CD4-positive, alpha-beta T cell treated with Interleukin-17A for 4 hours (primary cell): ENCODE measurements at places on chromosomes 3 and 15.

DNA sequence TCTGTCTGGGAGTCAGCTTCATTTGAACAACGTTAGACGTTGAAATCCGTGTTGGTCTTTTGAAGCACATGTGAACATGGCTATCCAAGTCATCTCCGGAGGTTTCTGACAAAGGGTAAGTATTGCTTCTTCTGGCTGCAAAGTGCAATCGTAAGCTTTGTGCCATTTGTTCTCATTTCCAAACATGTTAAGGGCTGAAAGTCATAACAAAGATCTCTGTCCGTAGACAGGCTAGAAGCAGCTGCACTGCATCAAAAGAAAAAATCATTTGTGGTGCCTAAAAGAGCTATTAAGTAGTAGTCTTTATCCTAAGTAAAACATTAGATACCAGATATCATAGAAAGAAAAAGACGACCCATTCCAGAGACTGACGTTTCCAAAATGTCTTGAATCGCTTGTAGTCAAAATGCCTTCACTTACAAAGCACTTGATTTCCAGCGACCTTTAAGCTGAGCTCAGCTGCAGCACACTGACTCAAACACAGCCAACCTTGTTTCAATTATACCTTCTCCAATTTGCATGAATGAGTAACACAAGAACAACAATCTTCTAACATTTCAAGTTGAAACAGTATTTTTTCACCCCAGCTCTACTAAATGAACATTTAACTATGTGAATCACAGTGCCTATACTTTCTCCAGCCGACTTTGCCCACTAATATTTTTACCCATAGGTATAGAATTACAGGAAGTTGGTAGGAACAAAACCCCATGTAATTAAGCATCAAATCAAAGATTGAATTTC lies 76.6 kb downstream of the NEDD4 start:
- no peak for DNase-seq

DNA sequence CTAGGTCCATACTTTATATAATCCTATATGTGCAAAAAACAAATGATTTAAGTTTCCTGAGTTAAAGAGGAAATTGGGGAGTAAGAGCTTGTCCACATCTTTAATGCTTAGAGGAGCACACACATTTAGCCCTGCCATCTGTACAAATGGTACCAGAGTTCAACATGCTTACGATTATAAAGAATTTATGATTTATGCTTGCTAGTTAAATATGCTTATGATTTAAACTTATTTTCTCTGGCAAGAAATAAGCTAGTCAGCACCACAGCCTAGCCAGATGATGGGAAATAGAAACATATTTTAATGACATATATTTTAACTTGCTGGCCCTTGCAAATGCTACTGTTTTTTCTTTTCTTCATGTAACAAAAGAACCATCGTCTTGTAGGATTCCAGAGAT lies 48.3 kb downstream of the EIF4E3 start:
- DNase-seq = no peak

GRCh38 chr3:46713898-46714552 lies 3.6 kb downstream of the PRSS50 start:
- DNase-seq = no peak

DNA sequence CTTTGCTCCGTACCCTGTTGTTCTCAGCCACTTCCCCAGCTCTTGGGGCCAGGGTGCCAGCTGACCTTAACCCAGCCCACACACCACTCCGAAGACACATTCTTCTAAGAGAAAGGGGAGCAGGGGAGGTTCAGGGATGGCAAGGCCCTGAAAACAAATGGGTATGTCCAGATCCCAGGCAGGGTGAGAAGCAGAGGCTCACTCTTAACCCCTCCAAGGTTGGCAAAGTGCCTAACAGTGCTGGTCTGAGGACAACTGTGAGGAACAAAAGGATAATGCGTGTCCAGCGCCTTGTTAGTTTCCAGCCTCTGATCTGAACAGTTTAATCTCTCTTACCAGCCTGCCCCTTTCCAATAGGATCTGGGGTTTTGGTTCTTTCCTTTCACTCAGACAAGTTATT lies 1.5 kb downstream of the TMEM44 start:
- no peak for DNase-seq

- no peak for DNase-seq
Measured at GRCh38 chr3:64160000-64160695, 65.1 kb downstream of the PRICKLE2 start.

GRCh38 chr3:194098081-194098842 lies 37.7 kb upstream of the HES1 start:
- no peak for DNase-seq

DNA sequence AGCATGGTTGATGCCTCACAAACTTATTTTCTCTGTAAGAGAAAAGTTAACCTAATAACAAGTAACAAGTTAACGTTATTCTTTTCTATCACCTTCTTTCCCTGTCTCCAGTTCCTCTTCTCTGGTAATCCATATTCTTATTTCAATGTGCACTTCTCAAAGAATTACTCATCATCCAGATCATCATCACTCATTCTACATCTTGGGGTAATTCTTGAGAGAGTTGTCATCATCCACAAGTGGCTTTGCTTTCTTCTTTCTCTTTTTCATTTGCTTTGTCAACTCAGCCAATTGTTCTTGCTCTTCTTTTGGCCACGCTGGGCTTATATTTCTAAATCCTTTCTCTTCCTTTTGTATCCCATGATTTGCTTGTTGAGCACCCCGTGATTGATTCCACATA lies 20.8 kb upstream of the RNF111 start:
- no peak for DNase-seq

DNA sequence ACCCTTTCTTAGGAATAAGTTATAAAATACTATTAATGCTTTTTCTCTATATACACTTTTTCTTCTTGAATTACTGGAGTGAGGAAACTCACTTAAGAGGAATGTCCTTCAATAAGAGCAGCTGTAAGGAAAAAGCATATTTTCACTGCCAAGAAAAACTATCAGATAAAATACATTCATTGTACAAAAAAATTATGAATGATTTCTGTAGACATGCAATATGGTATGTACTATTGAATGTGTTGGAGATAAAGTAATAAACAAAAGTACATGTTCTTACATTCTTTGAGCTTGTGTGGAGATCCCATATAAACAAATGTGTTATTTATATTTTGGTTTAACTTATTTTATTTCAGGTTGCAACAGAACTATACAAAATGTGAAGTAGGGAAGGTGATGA lies 241.0 kb upstream of the ZNF717 start:
- DNase-seq = no peak

DNA sequence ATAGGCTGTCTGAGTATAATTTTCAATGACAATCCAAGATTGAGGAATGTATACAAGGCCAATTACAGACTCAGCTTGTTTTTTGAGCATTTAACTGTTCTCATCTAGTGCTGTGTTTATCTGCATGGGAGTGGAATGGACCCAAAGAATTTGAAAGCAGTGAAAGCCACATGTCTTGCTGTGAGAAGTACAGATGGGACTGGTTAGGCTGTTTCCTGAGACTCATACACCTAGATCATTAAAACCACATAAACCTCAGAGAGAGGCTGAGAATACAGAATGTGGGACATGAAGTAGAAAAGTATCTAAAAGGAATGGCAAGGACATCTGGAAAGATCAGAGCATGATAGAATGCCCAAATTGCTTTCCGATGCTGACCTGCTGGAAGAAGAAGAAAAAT lies 224.6 kb downstream of the NLGN1 start:
- no peak for DNase-seq

DNA sequence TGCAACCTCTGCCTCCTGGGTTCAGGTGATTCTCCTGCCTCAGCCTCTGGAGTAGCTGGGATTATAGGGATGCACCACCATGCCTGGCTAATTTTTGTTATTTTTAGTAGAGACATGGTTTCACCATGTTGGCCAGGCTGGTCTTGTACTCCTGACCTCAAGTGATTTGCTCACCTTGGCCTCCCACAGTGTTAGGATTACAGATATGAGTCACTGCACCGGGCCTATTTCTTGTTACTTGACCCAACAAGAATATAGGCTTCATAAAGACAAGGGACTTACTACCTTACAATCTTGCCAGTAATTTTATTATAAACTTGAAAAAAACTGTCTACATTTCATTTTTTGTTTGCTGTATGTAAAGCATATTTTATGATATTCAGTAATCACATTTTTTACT lies 21.4 kb upstream of the ZBTB47 start:
- no peak for DNase-seq
